ENCODE measurements at places on chromosomes 2 and 18.

GRCh38 chr18:51137891-51138290 is 59.6 kb downstream of the MEX3C start:
- no peak for DNase-seq

DNA sequence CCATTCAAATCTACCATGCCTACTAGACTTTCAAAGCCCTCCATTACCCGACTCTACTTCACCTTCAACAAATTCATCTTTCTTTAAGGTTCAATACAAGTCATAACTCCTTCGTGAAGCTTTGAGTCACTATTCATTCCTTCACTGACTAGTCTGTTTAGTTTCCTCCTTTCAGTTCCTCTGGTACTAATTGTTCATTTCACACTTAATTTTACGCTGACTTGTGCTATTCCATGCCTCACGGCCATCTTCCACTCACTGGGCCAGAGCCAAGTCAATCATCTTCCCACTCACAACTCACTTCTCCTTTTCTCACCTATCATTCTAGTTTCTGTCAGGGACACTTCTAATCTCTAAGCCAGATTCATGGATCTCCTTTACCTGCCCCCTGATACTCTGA is 136.2 kb downstream of the MTX2 start:
- DNase-seq, result no peak

GRCh38 chr2:12116228-12116750 is 369.9 kb downstream of the LPIN1 start:
- peak; percentile 75 for DNase-seq

- no peak for DNase-seq
Observed at GRCh38 chr2:189150033-189150432, 29.5 kb downstream of the COL5A2 start.

DNA sequence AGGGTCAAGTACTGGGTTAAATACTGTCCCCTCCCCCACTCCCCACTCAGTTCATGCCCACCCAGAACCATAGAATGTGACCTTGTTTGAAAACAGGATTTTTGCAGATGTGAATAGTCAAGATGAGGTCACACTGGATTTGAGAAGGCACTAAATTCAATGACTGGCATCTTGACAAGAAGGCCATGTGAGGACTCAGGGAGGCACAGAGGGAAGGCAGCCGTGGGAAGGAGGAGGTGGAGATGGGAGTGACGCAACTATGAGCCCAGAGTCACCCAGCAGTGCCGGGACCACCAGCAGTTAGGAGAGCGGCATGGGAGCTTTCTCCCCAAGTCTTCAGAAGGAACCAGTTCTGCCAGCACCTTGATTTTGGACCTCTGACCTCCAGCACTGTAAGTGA is 257.3 kb downstream of the BCL2 start:
- DNase-seq, result no peak

DNA sequence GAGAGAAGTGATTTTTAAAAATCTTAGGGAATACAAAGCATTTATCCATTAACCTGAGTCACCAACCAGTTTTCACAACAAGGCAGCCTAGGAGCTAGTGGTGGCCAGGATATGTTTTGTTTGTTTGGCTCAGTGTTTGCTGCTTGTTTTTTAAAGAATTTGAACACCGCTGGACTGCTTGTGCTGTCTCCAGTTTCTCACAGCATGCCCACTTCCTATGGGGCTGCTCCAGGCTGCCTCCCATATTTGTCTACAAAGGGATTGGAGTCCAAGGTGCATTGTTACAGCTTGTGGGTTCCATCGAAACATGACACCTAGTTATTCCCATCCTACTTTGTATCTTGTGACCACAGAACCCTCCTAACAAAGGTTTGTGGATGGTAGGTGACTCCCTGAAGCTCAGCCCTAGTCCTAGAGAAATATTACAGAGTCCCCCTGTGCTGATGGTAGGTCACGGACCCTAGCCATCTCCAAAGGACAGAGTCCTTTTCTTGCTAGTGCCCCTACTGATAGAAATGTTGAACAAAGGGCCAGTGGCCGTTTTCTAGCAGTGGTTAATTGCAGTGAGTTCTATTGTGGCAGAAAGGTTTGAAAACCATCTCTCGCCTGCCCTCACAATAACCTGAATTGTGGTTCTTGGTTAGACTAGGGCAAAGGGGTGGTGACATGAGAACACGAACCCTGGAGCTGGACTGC is 23.2 kb downstream of the GPR39 start:
- no peak for DNase-seq

- DNase-seq, result no peak
Observed at GRCh38 chr18:31450409-31450808, 2.9 kb downstream of the DSG3 start.

DNA sequence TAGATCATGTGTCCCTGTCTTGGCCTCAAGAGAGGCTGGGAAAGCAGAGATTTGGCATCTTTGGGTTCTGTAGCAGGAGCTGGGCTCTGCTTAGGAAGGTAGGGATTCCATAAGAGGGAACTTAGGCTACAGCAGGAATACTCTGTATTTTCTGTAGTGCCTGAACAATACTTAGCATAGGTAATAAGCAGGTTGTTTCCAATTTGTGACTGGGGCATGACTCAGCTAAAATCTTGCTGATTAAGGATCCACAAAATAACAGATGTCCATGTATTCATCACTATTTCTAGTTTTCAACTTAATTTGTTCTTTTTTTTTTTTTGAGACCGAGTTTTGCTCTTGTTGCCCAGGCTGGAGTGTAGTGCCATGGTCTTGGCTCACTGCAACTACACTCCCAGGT is 68.5 kb downstream of the SMAD4 start:
- no peak for DNase-seq

DNA sequence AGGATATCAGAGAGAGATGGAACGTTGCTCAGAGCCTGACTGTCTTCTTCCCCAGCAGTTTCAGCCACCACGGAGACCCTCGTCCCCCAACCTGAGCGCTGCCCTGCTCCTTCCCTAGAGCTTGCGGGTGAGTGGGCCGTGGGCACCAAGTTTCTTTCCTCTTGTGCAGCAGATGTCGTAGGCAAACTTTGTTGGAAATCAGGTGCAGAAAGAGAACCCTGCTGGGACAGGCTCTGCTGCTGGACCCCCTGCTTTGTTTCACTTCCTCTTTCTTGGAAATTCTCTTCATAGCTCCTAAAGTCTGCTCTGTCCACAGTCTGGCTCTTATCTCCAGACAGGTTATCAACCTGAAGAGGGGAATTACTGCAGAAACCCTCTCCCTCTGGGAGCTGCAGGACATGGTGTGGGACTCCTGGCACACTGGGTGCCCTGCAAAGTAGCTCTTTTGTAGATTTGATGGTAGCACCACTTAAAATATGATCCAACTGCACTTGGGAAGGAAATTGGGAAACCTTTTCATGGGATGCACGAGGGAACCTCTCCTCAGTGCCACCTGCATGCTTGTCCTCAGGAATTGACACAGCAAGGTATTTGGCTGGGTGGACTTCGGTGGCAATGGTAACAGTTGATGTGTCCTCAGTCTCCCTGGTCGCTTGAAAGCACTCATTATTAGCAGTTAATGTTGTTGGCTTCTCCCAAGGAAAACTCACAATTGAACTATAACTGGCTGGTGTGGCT is 92.2 kb downstream of the ALPK2 start:
- DNase-seq, result peak; percentile 60

DNA sequence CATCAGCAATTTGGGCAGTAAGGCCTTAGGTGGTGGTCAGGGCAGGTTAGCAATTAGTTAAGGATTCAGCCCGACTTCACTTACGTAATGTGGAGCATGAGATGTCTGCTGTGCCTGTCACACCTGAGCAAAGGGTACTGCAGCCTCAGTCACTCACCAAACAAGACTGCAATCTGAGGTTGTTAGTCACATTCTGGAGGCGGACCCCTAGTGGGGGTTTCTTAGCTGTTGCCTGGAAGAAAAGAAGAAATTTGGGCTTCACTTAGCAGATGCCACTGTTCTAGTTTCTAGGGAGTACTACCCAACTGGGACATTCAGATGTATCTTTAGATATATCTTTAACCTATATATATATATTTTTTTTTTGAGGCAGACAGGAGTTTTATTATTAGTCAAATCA is 529.9 kb downstream of the SLC4A3 start:
- DNase-seq, result no peak

- no peak for DNase-seq
Observed at GRCh38 chr2:179817181-179817841, 44.1 kb downstream of the ZNF385B start.

DNA sequence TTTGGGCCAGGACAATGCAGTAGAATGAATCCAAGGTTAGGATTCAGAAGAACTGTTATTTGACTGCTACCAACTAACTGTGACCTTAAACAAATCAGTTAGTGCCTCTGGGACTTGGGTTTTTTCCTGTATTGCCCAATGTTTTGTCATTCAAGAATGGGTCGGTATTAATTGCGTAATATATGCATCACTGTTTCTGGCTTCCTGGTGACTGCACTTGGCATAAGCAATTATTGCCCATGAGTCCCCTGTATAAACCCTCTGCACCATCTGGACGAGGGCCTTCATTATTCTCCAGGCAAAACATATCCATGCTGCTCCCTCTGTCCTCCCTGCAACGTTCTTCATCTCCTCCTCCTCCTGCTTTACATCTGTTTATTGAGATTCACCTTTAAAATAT is 255.8 kb upstream of the LRRTM1 start:
- DNase-seq, result no peak

GRCh38 chr2:170163411-170164065 is 14.4 kb upstream of the MYO3B start:
- no peak for DNase-seq

GRCh38 chr18:61850756-61851155 is 42.1 kb downstream of the RNF152 start:
- no peak for DNase-seq

GRCh38 chr2:38180754-38181153 is 104.8 kb upstream of the CYP1B1 start:
- no peak for DNase-seq

DNA sequence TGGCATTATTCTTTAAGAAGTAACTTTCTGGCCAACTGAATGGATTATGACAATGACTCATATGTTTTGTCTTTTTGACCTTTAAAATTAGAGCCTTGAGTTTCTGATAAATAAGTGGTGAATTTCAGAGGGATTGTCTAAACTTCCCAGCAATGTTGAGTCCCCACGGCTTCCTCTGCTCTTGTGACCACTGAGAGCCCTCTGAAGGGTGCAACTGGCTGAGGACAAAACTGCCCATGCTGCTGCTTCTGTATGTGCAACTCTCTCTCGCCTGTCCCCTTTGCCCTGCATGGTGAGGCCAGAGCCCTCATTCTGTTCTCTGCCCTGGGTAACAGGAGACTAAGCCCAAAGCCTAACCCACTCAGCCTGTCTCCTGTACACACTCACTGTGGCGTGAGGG is 52.7 kb upstream of the SLC14A1 start:
- no peak for DNase-seq

GRCh38 chr2:100017633-100018032 is 124.8 kb downstream of the AFF3 start:
- no peak for DNase-seq

DNA sequence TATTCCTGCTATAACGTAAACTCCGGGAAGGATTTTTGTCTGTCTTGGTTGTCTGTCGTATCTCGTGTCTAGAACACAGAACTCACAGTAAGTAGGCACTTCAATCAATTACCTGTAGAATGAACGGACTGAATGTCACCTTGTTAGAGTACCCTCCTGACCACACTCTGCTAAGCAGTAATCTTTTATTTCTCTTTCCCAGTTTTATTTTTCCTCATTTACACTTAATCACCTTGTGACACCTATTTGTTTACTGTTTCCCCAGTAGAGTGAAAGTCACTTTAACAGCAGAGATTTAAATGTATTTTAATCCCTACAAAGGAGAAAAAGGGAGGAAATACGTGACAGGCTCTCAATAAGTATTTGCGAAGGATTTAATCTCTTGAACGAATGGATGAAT is 514 bp upstream of the EPB41L5 start:
- no peak for DNase-seq

DNA sequence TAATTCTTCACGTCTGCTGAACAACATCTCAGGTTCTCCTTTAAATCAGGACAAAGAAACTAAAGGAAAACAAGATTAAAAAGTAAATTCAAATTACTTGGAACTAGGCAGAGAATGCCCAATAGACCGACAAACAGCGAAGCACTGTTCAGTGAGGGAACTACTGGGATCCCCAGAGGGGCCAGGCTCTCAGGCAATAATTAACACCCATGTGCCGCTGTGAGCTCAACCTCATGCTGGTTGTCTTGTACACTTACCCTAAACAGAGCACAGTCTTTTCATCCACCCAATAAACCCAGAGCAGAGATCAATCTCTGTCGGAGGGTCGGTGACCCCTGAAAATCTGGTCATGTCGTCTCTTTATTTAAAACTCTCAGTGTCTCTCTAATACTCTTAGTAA is 229.9 kb upstream of the CRIM1 start:
- no peak for DNase-seq

DNA sequence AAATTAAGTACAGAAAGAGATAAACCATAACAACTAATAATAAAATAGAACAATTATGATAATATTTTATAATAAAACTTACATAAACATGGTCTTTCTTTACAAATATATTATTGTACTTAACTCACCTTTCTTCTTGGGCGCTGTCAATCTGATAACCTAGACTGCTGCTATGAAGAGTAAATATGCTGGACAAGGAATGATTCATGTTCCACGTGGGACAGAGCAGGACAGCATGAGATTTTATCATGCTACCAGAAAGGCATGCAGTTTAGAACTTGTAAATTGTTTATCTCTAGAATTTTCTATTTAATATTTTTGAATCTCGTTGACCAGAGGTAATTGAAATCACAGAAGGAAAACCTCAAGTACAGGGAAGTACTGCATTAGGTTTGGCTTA is 210.7 kb downstream of the ANKRD30B start:
- DNase-seq, result no peak

Data from Peyer's patch (tissue), 4 donors.